ENCODE measurements at places on chromosomes 4 and X.

DNA sequence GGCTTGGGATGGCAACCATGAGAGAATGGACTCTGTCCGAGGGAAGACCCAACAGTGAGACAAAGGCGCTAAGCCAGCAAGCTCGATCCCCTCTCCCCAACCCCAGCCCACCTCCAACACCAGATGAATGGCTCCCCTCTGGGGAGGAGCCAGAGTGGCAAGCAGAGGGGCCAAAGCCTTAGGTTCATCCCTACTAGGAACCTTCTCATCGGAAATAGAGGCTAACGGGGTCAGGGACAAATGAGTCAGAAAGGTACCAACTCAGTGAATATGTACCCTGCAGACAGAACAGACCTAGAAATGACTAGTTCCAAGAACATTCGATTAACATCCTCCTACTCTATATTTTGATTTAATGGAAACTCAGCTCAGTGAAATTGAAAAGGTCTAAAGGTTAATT lies 73.9 kb downstream of the NSG1 start:
- no peak for DNase-seq

- no peak for DNase-seq
Observed at GRCh38 chrX:69255441-69256290, 90.4 kb upstream of the PJA1 start.

GRCh38 chr4:56757821-56758411 lies 63.6 kb downstream of the SPINK2 start:
- peak; percentile 65 for DNase-seq

- peak; percentile 28 for DNase-seq
Observed at GRCh38 chr4:77473509-77473908, 132.1 kb upstream of the CXCL13 start.

DNA sequence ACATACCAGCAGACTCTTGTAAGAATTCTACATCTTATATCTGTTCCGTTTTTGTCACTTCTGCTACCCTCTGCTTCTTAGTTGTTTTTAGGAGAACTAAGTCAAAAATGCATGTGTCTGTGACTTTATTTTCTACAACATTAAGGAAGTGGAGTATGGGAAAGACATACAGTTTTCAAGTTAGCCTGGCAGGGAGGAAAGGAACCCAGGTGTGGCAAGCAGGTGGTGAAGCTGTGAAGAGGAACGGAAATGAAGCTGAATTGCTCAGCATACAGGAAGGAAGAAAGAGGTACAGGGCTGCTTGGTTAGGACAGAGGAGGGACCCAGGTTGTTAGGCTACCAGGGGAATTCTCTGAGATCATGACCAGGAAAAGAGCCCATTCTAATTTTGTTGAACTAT lies 9.4 kb downstream of the GPRIN3 start:
- DNase-seq = no peak

GRCh38 chrX:44974451-44974850 lies 101.5 kb downstream of the KDM6A start:
- no peak for DNase-seq

DNA sequence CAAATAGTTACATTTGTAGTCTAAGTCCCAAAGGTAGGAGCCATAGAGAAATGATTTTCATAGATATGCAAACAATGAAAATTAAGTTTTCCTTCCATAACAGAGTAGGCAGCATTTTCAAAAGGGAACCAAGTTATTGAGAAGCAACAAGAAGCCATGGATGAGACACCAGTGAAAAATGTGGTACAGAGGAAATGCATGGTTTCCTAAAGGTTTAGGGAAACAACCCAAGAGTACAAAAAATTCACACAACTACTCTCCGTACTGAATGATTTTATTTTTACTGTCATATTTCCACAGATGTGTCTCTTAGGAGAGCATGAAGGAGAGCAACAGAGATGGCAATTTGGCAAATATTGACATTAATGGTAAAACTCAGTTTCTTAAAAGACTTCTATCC lies 1408.9 kb upstream of the PCDH7 start:
- no peak for DNase-seq

DNA sequence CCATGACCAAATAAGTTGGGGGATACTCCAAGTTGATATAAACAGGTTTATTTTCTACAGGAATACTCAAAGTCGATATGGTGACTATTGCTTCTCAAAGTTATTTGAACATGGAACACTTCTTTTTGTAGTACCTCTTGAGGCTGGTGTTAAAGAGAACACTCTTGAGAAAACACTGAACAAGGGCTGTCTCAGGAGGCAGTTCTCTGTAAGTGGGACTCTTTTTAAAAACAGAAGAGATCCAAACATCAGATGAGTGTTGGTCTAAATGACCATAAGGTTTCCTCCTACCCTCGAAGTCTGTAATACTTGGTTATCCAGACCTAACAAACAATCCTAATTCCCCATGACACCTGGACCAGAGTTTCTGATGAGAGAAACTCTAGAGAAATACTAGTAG lies 223.2 kb upstream of the TEX13C start:
- DNase-seq = no peak

DNA sequence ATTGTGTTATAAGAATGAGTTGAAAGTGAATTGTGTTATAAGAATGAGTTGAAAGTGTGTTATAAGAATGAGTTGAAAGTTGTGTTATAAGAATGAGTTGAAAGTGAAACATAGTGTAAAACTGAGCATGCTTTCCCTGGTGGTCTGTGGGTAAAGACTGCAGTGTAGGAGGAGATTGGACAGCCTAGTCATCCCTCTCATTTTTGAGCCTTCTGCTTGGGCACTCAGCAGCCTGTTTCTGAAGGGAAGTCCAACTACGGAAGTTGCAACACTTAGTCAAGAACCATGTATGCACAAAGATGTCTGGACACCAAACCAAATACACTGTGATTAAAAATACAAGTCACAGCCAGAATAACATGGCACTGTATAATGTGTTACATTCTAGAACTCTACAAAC lies 72.6 kb downstream of the ANK2 start:
- DNase-seq = peak; percentile 38

DNA sequence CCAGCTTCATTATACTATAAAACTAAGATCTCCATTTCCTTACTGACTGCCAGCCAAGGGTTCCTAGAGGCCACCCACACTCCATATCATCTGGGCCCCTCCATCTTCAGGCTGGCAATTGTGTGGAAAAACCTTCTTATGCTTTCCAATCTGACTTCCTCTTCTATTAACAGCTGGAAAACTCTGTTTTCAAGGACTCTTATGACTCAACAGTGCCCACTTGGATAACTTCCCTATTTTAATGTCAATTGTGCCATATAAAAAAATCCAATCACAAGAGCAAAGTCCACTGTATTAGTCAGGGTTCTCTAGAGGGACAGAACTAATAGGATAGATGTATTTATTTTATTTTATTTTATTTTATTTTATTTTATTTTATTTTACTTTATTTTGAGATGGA lies 41.0 kb upstream of the CPEB2 start:
- peak; percentile 9 for DNase-seq

DNA sequence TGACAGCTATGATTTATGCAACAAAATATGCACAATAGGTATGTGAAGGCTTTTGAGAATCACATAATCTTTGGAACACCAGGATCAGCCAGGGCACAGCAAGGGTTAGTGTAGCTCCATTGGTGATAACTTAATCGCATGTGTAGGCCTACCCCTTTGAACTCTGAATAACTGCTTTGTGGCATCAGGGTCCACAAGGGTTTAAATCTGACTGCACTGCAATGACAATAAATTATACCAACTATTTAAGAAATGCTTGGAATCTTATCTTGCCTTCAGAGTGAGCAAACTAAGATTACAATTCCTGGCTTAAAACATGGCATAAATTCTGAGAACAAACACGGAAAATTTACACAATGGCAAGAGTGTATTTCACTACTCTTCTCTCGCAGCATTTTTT lies 245.8 kb downstream of the FBXO8 start:
- DNase-seq = no peak

- peak; percentile 54 for DNase-seq
Observed at GRCh38 chr4:7295911-7296660, 103.7 kb downstream of the SORCS2 start.

- DNase-seq = no peak
Observed at GRCh38 chr4:123672987-123673386, 276.4 kb downstream of the SPRY1 start.

- no peak for DNase-seq
Observed at GRCh38 chr4:159422019-159422418, 319.1 kb downstream of the RAPGEF2 start.

DNA sequence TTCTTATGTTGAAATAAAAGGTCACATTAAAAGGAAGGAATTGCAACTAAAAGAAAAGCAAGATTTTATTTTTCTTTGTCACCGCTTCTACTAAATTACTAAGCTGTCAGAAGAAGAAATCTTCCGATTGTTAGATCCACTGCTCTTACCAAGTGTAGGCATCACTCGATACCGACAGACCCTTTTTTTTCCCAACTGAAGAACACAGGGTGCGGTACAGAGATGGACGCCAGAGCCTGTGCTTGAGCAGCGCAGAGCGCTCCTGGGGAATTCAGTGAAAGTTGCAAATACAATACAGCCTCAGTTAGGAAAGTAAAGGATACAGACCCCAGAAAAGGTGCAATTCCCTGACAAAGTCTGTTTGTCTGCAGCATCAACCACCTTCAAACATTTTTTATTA lies 94.9 kb upstream of the WDR17 start:
- DNase-seq = no peak

DNA sequence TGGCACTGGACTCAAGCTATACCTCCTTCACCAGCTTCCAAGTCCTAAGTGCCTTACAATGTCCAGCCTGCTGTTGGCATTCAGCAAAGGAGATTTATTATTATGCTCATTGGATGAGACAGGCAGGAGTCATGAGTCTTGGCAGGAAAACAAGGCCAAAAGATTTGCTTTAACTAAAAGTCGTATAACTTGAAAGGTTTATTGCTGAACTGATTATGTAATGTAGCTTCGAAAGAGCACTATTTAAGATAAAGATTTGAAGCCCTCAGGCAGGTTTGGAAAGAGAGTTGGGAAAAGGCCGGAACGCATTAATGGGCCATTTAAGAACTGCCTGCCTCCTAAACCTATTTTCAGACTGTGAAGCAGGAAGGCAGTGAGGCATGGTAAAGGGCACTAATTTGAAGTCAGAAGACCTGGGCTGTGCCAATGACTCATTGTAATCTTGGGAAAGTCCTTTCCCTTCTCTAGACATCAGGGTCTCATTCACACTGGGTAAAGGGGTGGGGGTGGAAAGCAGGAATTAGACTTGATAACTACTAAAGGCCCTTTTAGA lies 280.5 kb upstream of the EDA2R start:
- no peak for DNase-seq

GRCh38 chr4:111283066-111283677 lies 660.3 kb upstream of the PITX2 start:
- peak; percentile 60 for DNase-seq
